ENCODE measurements at places on chromosomes 7 and 10. TPM values are rescaled to one million over a fixed set of nuclear protein-coding genes. Genes with fewer than 3 reads are reported as not detected.

C10orf105 gene
- polyA plus RNA-seq: 0.03 TPM

LRRC72 gene
- polyA plus RNA-seq: not detected

ASB15 gene
- 20.9 TPM for polyA plus RNA-seq

CHST3 gene
- polyA plus RNA-seq: 8.1 TPM

ZNF786 gene
- 2.6 TPM for polyA plus RNA-seq

- no peak overlapping the region for H3K4me3 ChIP-seq
- no peaks in the 10 kb centered on the region for H3K4me1 ChIP-seq
- H3K36me3 ChIP-seq: peaks cover 7% of the 10 kb centered on the region
- no peak overlapping the region for H3K27ac ChIP-seq
- no peak for DNase-seq
- no peaks in the 10 kb centered on the region for H3K27me3 ChIP-seq
Observed at GRCh38 chr10:343231-344220, 208.3 kb downstream of the ZMYND11 start.

- no peaks in the 10 kb centered on the region for H3K27me3 ChIP-seq
- H3K4me3 ChIP-seq: no peak overlapping the region
Observed at GRCh38 chr10:12394241-12395033, 45.1 kb downstream of the CAMK1D start.

GRCh38 chr10:85212526-85212925 lies 884.1 kb downstream of the CCSER2 start:
- no peaks in the 10 kb centered on the region for H3K27me3 ChIP-seq
- no peak overlapping the region for H3K27ac ChIP-seq
- no peak overlapping the region for H3K4me3 ChIP-seq
- no peaks in the 10 kb centered on the region for H3K4me1 ChIP-seq

DNA sequence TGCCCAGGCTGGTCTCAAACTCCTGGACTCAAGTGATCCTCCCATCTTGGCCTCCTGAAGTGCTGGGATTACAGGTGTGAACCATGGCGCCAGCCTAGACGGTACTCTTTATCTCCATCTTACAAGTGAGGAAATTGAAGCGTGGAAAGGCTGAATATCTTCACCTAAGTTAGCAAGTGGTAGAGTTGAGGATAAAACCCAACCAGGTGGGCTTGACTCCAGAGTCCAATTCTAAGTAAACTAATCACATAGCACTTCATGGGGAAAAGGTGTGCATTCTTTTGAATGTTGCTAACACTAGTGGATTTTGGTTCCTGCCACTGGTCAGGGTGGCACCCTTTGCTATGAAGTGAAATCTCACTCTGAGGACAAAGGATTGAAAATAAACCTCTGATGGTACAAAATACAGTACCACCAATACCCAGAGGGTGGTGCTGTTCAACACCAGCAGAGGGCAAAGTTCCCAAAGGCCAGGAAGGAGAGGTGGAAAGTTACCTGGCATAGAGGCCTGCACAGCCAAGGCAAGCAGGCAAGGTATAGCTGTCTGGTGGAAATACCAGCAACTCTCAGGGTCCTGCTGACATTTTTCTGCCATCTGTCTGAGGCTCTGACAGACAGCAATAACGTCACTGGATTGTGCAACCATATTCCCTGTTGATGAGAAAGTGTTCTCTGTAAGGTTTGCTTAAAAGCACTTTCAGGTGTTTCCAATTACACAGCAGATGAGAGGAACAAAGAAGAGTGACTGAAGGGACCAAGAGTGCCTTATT lies 17.6 kb downstream of the ZDHHC16 start:
- no peak overlapping the region for H3K27ac ChIP-seq
- no peaks in the 10 kb centered on the region for H3K27me3 ChIP-seq
- H3K4me3 ChIP-seq: no peak overlapping the region
- H3K4me1 ChIP-seq: no peaks in the 10 kb centered on the region

GRCh38 chr10:75165684-75166622 lies 44.6 kb upstream of the VDAC2 start:
- H3K27me3 ChIP-seq: no peaks in the 10 kb centered on the region
- H3K4me1 ChIP-seq: peaks cover 14% of the 10 kb centered on the region
- no peak overlapping the region for H3K27ac ChIP-seq
- no peak overlapping the region for H3K4me3 ChIP-seq
- peaks cover 43% of the 10 kb centered on the region for H3K36me3 ChIP-seq

DNA sequence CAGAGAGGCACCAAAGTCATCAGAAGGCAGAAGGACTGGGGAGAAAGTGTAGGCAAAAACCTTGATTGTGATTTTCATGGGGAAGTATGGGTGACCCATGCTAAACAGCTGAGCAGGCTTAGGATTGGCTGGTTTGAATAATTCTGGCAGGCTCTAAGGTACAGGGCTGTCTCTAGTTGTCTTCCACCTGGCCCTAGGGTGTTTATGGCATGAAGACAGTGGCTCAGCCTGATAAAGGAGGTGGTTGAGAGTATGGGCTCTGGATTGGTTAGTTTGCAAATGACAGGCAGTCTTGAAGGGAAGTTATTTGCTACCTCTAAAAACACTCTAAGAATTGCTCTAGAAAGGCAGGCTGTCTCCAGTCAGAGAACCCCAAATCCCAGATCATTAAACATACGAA lies 100.3 kb downstream of the STRA8 start:
- no peaks in the 10 kb centered on the region for H3K4me1 ChIP-seq
- DNase-seq: no peak
- H3K27ac ChIP-seq: no peak overlapping the region
- H3K27me3 ChIP-seq: no peaks in the 10 kb centered on the region
- no peak overlapping the region for H3K4me3 ChIP-seq

DNA sequence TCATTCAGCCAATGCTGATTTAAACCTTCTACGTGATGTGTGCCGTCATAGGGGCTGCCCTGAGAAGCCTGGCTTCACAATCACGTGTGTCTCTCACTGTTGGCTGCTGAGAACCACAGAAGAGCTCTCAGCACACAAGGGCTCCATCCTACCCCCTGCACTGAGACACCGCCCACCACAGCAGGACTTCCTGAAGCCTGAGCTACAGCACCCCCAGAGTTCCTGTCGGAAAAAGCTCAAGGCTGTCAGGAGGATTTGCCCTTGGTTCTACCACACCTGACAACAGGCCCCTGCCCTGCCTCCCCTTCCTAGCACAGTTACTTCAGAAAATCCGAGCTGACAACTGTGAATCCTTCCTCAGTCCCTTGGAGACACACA lies 191.9 kb downstream of the MAD1L1 start:
- peak; percentile 18 for DNase-seq
- no peak overlapping the region for H3K4me3 ChIP-seq
- no peaks in the 10 kb centered on the region for H3K36me3 ChIP-seq
- H3K27me3 ChIP-seq: no peaks in the 10 kb centered on the region
- no peak overlapping the region for H3K27ac ChIP-seq
- peaks cover 14% of the 10 kb centered on the region for H3K4me1 ChIP-seq

GRCh38 chr10:95457319-95457886 lies 103.8 kb downstream of the SORBS1 start:
- no peaks in the 10 kb centered on the region for H3K36me3 ChIP-seq
- H3K27me3 ChIP-seq: no peaks in the 10 kb centered on the region
- H3K4me3 ChIP-seq: no peak overlapping the region
- H3K27ac ChIP-seq: peak overlapping the region; percentile 65

GRCh38 chr7:127793582-127793981 lies 141.6 kb downstream of the SND1 start:
- no peaks in the 10 kb centered on the region for H3K36me3 ChIP-seq
- peaks cover 9% of the 10 kb centered on the region for H3K4me1 ChIP-seq
- no peak overlapping the region for H3K27ac ChIP-seq
- no peak for DNase-seq
- H3K4me3 ChIP-seq: no peak overlapping the region

- peaks cover 24% of the 10 kb centered on the region for H3K36me3 ChIP-seq
- H3K27ac ChIP-seq: no peak overlapping the region
- H3K4me1 ChIP-seq: peaks cover 14% of the 10 kb centered on the region
- DNase-seq: no peak
- H3K27me3 ChIP-seq: no peaks in the 10 kb centered on the region
Observed at GRCh38 chr7:44762300-44762699, 13.7 kb downstream of the ZMIZ2 start.

DNA sequence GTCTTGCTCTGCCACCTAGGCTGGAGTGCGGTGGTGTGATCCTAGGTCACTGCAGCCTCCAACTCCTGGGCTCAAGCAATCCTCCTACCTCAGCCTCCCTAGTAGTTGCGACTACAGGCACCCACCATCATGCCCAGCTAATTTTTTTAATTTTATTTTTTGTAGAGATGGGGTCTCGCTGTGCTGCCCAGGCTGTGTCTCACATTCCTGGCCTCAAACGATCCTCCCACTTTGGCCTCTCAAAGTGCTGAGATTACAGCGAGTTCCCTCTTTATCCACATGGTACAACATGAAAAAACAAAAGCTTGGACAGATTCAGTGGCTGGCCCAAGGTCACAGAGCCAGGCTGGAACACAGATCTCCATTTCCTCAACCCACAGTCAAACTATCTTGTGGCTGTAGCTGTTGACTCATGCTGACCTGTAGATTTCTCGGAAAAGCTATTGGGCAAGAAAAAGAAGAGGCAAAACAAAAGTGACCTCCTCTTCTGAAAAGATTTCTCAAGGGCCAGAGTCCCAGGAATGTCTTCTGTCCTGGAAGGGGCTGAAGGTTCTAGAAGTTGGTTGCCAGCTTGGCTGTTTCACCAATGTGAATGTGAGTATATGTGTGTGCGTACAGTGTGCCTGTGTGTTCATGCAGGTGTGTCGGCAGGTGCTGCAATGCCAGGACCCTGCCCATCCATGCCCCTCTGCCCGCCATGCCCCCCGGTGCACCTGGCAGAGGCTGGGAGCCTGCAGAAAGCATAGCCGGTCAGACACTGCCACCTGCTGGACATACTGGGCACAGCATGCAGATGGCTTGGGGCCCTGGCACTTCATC lies 28.4 kb downstream of the TMEM130 start:
- no peaks in the 10 kb centered on the region for H3K36me3 ChIP-seq
- H3K4me3 ChIP-seq: no peak overlapping the region
- H3K4me1 ChIP-seq: no peaks in the 10 kb centered on the region
- H3K27me3 ChIP-seq: peaks cover 12% of the 10 kb centered on the region
- peak; percentile 45 for DNase-seq
- H3K27ac ChIP-seq: no peak overlapping the region

- peaks cover 8% of the 10 kb centered on the region for H3K4me1 ChIP-seq
- H3K36me3 ChIP-seq: no peaks in the 10 kb centered on the region
- H3K4me3 ChIP-seq: no peak overlapping the region
Observed at GRCh38 chr7:117824592-117824991, 48.6 kb downstream of the CTTNBP2 start.

GRCh38 chr7:3463696-3464095 lies 162.6 kb downstream of the SDK1 start:
- H3K27me3 ChIP-seq: no peaks in the 10 kb centered on the region
- no peak overlapping the region for H3K27ac ChIP-seq
- no peak overlapping the region for H3K4me3 ChIP-seq
- H3K36me3 ChIP-seq: no peaks in the 10 kb centered on the region
- no peak for DNase-seq

- H3K4me3 ChIP-seq: no peak overlapping the region
- H3K4me1 ChIP-seq: peaks cover 41% of the 10 kb centered on the region
- H3K36me3 ChIP-seq: no peaks in the 10 kb centered on the region
- H3K27me3 ChIP-seq: no peaks in the 10 kb centered on the region
- peak overlapping the region; percentile 73 for H3K27ac ChIP-seq
Observed at GRCh38 chr10:33113466-33113865, 155.4 kb upstream of the ITGB1 start.
